ENCODE measurements at places on chromosomes 12 and 14.
A peak's percentile ranks its signal among the peaks of the same experiment; 100 is the strongest.

DNA sequence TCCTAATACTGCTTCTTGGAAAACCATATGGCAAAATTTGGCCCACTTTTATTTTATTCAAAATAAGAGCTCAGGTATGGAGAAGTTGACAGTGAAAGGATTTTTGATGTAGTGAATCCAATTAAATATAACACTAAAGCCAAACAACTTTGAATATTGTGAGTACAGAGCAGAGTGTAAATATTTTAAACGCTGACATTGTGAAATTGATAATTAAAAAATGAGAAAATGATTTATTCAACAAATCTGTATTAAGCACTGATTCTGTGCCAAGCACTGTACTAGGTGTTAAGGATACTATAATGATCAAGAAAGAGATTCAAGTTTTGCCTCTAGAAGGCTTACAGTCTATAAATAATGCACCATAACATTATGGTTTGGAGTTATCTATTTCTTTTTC is 50.5 kb downstream of the ATL1 start:
- no peak for DNase-seq

- no peak for DNase-seq
Measured at GRCh38 chr12:843609-844008, 91.2 kb downstream of the WNK1 start.

DNA sequence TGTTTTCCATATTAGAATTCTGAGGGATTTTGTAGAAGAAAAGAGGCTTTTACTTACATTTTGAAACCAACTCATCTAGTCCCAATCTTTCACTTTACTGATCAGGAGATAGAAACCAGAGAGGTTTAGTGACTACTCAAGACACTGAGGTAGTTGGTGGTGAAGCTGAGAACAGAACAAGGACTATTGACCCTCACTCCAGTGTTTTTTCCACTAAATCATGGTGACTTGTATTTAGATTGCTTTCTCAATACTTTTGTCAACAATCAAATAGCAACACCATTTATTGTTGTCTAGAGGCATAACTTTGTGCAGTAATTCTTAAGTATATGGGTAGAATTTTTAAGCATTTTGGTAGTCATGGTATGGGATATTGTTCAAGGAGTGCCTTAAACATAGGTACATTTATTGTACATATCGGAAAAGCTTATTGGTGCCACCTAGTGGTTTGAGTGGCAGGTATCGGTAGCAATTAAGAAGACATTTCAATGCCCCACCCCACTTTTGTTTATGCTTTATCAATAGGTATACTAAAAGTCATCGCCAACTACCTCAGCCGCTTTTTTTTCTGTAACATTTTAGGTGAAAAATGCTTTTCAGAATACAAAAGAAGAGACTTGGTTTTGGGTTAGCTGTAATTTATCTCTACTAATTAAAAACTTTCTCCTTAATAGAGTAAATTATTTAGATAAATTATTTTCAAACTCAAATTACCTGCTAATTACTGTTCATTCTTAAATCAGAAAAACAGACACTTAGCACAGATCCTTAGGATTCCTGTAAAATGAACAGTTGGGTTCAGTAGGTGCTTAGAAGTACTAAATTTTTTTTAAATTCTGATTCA is 47.3 kb upstream of the PAWR start:
- DNase-seq, result peak; percentile 16

GRCh38 chr14:38021861-38022260 is 185.8 kb upstream of the SSTR1 start:
- DNase-seq, result no peak

DNA sequence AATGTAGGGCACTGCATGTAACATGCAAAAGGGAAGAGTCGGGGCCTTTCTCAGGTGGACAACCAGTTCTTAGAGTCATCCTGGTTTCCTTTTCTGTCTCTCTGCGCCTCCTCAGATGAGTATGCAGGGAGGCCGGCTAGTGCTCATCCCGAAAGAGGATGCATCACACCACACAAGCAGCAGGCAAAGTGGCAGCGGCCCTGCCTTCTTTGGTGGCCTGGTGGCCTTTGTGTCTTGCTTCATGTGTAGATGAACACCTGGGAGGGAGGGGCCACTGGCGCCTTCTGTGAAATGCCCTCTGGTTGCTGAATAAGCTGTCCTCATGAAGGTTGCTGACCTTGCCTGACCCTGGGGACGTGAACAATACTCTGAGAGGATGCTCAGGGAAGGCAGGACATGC is 18.0 kb downstream of the SLC24A4 start:
- peak; percentile 40 for DNase-seq

DNA sequence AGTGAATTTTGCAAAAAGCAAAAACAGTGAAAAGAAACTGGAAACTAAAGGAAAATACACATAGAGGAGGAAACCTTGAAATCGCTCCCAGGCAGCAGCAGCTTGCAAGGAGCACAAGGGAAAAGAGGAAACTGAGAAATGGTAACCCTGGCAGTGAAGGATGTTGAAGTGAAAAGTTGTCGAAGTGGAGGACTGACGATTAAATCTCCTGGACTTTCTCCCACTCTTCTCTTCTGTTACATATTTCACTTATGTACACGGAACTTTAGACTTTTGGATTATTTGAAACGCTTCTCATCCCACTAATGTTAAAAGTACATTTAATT is 388.8 kb upstream of the USP15 start:
- DNase-seq, result no peak

- no peak for DNase-seq
Measured at GRCh38 chr14:76256545-76256944, 104.8 kb downstream of the GPATCH2L start.

- no peak for DNase-seq
Measured at GRCh38 chr14:47919997-47920396, 244.6 kb upstream of the MDGA2 start.

- DNase-seq, result no peak
Measured at GRCh38 chr12:99232324-99232723, 415.2 kb upstream of the GARIN6 start.

GRCh38 chr14:52377940-52378339 is 63.8 kb downstream of the PTGER2 start:
- no peak for DNase-seq

DNA sequence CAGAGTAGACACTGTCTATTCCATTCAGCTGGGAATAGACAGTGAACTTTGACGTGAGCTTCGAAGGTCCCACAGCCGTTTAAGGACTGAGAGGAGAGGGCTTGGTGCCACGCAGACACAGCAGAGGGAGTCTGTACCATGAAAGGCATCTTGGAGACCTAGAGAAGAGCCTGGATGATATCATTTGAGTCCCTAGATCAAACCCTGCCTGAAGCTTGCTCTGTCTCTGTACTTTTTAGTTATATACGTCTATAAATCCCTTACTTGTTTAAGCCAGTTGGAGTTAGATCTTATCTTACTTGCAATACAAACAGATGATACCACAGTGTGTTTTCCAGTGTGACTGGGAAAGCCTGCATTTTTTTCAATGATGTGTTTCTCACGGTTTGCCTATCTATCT is 128.9 kb upstream of the RTL1 start:
- DNase-seq, result no peak

Data from stimulated activated CD4-positive, alpha-beta T cell treated with anti-CD3 and anti-CD28 coated beads, Interleukin-4, amount 100 ng/mL, for 48 hours (primary cell).